NCI-H446 (cell line): ENCODE measurements at places on chromosomes 1 and 21.

DNA sequence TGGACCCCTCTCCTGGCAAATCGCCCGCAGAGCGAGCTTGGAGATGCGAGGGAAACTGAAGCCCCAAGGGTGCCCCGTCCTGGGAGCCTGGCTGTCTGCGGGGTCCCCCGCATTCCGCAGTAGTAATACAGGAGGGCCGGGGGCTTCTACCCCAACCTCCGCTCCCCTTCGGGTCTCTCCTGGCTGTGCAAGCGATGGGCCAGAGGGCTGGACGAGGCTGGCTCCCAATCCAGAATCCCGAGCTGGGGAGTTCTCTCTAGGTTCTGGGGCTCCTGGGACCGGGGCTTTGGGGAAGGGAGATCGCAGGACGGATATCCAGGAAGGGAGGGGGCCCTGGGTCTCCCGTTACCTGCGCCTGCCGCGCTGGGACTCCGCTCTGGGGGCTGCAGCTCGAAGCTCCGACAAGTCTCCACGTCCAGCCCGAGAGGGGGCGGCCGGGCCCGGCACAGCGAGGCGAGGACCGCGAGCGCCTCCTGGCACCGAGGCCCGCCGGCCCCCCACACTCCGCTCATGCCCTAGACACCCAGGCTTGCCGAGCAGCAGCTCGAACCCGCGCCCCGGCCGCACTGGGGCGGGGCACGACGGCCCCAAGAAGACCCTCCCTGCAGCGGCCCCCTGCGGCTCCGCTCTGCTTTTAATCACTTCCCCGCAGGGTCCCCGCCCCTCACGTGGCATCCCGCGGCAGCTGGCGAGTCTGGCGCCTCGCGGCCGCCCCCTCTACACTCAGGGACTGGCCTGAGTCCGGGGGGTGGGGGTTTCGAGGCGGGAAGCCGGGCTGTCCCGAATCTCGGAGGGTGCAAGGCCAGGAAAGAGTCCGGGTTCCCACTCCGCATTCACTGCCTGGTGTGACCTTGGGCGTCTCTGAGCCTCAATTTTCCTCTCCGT lies at the start of gene SYT6:
Gene SYT6, minus strand, starts transcription at position 609 of the 885 bp plus-strand sequence. Its CDS starts 97 bp downstream, at position 512.
- no peak for DNase-seq

- DNase-seq, result no peak
Measured at GRCh38 chr1:153790966-153791647, 15.9 kb downstream of the SLC27A3 start.

DNA sequence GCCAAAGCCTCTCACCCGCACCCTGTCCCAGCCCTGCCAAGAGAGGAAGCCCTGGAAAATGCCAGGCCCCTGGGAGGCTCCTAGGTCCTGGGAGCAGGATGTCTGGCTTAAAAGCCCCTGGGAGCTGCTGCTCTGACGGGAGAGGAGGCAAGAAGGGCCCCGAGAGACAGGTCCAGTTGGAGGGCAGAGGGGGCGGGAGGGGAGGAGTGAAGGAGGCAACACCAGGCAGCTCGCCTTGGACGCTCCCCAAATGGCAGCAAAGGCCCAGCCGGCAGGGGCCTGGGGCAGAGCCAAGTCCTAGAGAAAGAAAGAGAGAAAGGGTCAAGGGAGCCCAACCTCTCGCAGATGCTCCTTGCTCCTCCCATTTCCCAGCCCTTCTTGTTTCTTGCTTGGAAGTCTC lies 6.8 kb downstream of the ETV3L start:
- DNase-seq, result no peak

GRCh38 chr1:209363112-209363511 lies 220.4 kb upstream of the CAMK1G start:
- peak; percentile 97 for DNase-seq

DNA sequence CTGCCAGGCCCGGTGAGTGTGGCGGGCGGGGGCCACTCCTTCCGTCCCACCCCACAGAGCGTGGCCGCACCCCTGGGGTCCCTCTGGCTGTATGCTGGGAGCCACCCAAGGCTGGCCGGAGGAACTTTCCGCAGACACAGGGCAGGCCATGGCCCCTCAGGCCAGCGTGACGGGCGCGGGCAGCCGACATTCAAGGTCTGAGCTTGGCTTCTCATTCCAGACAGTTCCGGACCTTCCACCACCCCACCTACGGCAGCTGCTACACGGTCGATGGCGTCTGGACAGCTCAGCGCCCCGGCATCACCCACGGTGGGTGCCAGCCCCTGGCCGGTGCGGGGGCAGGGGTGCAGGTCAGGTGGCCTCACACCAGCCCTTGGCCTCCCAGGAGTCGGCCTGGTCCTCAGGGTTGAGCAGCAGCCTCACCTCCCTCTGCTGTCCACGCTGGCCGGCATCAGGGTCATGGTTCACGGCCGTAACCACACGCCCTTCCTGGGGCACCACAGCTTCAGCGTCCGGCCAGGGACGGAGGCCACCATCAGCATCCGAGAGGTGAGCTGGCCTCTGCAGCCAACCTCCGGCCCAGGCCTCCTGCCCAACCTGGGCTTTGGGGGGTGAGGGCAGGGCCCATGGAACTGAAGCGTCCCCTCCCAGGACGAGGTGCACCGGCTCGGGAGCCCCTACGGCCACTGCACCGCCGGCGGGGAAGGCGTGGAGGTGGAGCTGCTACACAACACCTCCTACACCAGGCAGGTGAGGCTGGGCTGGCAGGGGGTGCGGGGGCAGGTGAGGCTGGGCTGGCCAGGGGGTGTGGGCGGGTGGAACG lies 7.3 kb downstream of the SCNN1D start:
- no peak for DNase-seq

- DNase-seq, result no peak
Measured at GRCh38 chr1:32485554-32486255, 20.8 kb downstream of the ZBTB8B start.

DNA sequence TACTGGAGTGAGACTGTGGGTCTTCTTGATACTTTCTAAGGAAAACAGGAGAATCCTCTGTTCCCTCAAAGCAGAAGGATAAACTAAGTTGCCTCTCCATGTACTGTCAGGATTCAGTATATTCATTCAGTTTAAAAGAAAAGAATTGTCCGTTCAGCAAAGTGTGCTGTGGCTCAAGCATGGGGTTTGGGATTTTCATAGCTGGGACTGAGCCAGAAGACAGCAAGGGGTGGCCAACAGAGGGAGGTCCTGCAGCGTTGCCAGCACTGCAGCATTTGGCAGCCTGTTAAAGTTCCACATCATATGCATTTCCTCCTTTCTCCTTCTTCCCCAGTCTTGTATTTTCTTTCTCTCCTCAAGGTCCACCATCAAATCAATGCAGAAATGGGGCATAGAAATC lies 75.1 kb downstream of the DTL start:
- peak; percentile 70 for DNase-seq

- DNase-seq, result no peak
Measured at GRCh38 chr21:34594566-34595234, 20.2 kb downstream of the RCAN1 start.

GRCh38 chr1:161177112-161177935 lies at the start of gene B4GALT3:
Gene B4GALT3 (minus strand): TSS chr1:161177507. CDS start chr1:161176060, 1,447 bp downstream.
- peak; percentile 44 for DNase-seq

GRCh38 chr1:197806718-197807117 lies 31.4 kb upstream of the DENND1B start:
- DNase-seq, result no peak

GRCh38 chr1:244820131-244820530 lies 15.3 kb upstream of the COX20 start:
- no peak for DNase-seq

GRCh38 chr1:239993366-239993765 lies 98.3 kb upstream of the FMN2 start:
- DNase-seq, result no peak

DNA sequence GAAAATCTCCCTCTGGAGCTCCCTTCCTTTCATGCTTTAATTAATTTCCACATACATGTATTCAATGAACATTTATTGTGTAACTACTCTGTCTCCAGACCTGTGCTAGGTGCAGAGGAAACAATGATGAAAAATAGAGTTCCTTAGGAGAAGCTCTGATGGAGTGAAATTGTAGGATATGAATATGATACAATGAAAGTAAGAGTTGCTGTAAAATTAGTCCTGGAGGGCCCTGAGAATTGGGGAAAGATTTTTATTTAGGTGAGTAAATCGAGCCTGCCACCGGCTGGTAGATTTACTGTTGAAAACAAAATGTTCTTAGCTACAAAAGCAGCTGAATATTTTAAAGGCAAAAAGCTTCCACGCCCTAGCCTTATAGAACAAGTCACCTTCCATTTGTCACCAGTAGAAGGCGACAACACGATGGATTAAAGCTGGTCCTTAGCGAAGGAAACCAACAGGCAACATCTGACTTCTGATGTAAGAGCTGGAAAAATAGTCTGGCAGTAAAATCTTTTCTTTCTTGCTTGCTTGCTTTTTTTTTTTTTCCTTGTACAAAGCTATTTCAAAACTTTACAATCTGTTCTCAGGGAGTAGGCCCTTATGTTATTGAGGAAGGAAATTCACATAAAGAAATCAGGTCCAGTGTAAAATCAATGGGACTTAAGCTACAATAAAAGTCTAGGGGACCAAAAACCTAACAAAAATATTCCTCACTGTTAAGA lies 82.0 kb upstream of the ROR1 start:
- DNase-seq, result peak; percentile 86

DNA sequence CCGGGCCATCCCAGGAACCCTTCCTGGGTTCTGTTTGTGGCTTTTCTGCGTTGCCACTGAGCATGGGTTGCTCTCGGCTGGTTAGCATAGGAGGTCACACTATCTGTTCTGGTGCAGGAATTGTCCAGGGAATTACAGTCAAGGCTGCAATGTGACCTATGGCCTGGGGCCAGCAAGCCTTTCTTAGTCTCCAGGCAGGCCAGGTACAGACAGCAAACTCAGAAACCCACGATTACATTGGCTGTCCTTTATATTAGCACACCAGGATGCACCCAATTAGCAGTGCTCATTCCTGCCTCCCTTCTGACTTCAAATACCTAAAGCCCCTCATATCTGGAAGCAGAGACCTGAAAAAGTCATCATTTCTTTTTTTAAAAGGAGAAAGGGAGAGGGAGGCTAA lies 55.2 kb downstream of the CD247 start:
- no peak for DNase-seq

GRCh38 chr1:70627910-70628309 lies 216.8 kb downstream of the CTH start:
- DNase-seq, result peak; percentile 12

GRCh38 chr1:157380523-157380922 lies 171.8 kb downstream of the FCRL5 start:
- DNase-seq, result no peak

DNA sequence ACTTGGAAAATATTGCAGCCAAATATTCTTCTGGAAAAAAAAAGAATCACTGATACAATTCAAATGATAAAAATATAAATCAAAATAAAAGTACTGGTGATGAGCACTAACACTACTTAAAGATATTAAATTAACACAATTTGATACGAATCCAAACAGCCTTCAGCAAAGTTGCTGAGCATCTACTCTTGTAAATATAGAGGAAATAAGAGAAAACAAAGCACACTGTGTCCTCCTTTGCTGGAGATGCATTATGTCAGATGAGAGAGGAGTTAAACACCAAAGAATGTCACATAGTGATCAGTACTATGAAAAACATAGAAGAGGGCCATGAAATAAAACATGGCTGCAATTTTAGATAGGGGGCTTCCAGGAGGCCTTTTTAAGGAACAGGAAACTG lies 177.4 kb upstream of the RNPC3 start:
- DNase-seq, result no peak

GRCh38 chr1:50930193-50930592 lies 29.9 kb downstream of the FAF1 start:
- no peak for DNase-seq

DNA sequence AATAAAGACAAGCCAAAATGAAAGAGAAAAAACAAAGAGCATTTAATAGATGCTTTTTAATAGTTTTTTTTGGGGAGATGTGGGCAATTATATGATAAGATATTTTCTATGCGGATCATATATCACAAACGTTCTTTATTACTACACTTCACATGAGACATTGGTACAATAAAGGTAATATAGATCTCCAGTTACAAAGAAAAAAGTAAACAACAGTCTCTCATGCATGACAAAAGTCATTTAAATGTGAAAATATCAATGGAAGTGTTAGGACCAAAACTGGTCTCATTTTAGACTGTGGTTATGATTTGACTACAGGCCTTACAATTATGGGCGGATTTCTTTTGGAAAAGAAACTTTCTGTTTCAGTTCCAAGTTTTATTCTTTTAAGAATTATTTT lies 687.0 kb downstream of the ADGRL2 start:
- DNase-seq, result no peak

DNA sequence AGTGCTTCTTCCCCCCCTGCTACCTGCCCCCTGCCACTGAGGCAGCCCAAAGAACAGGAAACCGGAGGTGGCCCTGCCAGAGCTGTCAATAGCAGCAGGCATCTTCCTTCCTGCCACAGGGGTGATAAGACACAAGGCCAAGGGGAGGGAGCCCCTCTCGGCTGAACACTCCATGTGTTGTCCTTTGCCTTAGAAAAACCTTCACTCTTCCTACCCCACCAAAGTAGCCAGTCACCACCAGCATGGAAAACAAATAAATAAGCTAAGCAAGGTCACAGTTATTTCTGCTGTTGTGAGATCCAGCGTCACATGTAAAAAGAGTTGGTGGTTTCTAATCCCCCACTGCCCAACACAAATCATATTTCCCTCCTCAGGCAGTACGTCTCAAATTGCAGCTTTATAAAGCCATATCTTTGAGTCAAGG lies 104.8 kb upstream of the DPT start:
- no peak for DNase-seq

- DNase-seq, result no peak
Measured at GRCh38 chr1:236063919-236064673, 794 bp downstream of the NID1 start.

DNA sequence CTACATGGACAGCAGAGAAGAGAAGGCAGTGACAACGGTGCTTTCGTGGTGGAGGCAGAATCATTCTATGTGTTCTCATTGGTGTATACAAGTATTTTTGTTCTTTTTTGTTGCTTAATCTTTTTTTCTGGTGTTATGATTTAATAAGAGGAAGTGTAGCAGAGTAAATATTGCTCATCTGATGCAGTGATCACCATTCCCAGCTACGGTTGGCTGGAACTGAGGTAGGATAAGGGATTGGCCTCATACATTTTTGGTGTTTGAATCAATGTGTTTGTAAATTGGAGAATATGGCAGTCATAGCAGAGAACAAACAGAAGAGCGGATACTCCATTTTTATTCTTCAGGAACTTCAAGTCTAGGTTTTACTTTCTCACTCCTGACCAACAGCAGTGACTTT lies 76.6 kb downstream of the UBE2U start:
- no peak for DNase-seq

DNA sequence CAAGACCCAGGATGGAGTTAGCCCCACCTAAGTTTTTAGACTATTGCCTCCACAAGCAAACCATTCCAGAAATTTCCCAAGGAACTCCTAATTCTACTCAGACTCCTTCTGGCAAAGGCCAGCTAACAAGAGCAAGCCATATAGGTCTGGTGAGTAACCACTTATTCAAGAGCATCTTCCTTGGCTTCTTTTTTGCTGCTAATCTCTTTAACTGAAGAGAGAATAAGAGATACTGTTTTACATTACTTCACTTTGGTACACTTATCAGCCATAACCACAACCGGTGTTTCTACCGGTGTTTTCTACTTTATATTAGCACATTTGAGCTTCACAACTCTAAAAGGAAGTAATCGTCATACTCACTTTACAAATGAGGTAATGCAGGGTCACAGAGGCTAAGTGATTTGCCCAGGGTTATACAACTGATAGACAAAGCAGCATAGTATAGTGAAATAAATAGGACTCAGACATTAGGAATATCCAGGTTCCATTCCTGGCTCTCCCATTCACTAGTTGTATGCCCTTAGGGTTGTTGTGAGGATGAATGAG lies 1.7 kb upstream of the EPS15 start:
- no peak for DNase-seq

GRCh38 chr1:70455291-70455690 lies 44.2 kb downstream of the CTH start:
- DNase-seq, result peak; percentile 82

GRCh38 chr1:18653367-18653766 lies 22.7 kb downstream of the PAX7 start:
- DNase-seq, result no peak
